ENCODE measurements at places on chromosomes 11 and 22.

DNA sequence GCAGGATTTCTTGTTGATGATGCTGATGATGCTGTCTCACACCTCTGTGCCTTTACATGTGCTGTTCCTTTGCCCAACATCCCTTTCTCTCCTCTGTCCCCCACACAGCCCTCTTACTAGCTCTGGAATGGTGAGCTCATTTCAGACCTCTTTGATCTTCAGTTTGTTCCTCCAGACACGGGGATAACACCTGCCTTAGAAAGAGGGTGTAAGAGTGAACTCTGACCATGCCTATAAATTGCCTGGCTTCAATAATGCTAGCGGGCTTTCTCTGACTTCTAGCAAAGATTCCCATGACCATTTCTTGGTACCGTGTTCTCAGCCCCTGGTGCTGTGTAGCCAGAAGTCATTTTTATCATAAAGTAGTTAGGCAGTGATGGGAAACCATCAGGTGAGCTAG, 55.9 kb upstream of the DRD2 start:
- DNase-seq = no peak

DNA sequence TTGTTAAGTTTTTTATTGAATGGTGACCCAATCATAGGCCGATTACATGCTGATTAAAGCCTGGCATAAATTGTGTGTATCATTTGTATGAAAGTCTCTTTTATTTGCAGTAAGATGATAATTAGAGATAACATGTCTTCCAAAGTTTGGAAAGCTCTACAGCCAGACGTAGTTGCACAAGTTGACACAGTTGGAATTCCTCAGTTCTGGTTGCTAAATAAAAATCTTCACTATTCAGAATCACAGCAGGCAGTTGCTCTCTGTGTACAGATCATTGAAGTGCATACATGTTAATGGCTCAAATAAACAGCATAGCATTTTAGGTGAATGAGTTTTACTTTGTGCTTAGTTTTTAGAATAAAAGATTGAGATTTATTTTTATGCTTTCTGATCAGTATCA, 69.5 kb downstream of the ARHGAP42 start:
- no peak for DNase-seq

DNA sequence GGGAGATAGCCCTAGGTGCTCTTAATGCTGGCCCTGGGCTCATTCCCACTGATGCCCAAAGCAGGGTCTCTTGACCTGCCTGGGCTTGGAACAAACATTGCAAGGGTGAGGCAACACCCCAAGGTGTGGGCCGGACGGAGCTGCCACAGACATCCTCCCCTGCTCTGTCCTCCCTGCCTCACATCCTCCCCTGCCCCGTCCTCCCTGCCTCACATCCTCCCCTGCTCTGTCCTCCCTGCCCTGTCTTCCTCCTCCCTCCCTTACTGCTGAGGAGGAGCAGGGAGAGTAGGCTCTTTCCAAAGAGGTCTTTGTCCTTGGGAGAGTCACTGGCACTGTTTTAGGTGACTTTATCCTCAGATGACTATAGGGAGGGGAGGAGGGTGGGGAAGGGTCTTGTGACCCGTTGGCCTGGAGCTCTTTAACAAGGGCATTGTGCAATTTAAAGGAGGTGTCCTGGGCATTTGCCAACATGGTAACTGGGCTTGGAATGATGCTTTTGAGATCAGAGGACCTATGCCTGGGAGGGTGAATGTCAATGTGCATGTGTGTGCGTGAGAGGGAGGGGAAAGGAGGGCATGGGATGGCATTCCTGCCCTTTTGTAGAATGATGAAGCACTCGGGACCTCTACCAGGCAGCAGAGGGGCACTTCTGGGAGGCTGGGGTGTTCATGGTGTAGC, 700 bp downstream of the FAM180B start:
- DNase-seq = no peak

GRCh38 chr11:57802411-57802810, 40.8 kb downstream of the CTNND1 start:
- DNase-seq = no peak

DNA sequence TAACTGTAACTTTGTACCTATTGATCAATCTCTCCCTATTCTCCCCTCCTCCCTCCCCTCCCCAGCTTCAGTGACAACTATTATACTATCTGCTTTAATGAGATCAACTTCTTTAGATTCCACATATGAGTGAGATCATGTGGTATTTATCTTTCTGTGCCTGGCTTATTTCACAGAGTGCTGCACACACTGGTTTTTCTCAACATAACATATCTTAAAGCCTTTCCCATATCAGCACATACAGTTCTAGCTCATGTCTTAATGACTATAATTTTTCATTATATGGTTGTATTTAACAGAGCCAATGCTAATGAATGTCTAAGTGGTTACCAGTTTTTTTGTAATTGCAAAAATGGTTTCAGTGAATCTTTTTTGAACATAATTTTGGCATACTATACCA, 340.3 kb upstream of the DDI1 start:
- no peak for DNase-seq

Measured in stimulated activated CD4-positive, alpha-beta T cell treated with anti-CD3 and anti-CD28 coated beads, Interleukin-15, amount 100 ng/mL, for 1 hour (primary cell).